ENCODE measurements at places on chromosomes 6 and 20.

DNA sequence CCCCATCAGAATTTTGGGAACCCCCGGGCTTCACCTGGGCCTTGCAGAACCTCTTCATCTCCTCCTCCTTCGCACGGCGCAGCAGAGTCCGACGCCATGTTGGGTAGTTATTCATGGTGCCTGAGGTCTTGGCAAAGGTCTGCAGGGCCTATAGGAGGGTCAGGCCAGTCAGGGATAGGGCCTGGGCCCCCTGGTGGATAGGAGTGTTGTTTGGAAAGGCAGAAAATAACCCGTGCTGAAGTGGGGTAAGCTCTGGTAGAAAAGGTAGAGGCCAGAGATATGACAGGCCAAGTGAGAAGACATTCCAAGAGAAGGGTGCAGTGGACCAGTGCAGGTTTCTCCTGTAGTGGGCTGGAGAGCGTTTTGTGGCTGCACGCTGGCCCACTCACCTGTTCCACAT is 4.9 kb downstream of the SMPD2 start:
- DNase-seq = no peak

GRCh38 chr6:149333266-149333620 is 15.7 kb downstream of the TAB2 start:
- DNase-seq = no peak

DNA sequence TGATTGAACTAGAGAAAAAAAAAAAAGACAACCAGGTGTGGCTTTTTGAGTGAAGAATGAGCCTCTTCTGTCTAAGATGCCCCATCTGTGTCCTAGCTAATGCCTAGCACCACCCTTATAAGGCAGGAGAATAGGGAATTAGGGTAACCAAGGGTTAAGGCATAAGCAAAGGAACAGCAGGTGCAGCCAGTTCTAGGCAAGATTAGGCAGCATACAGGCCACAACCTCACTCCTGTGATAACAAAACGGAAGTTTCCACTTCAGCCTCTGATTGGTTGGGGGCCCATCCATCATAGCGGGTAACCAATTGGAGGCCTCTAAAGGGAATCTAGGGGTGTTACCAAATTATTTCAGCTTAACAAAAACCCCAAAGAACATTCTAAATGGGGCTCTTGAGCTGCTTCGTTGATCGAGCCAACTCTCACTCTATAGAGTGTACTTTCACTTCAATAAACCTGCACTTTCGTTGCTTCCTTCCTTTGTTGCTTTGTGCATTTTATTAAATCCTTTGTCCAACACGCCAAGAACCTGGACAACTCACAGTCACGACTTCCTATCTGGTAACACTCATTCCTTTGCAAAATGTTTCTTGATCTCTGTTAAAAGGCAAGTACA is 61.9 kb upstream of the TAGAP start:
- DNase-seq = no peak

- DNase-seq = no peak
Observed at GRCh38 chr20:57581202-57582028, 20.5 kb downstream of the PCK1 start.

GRCh38 chr6:47573109-47573508 is 95.5 kb downstream of the CD2AP start:
- DNase-seq = no peak

DNA sequence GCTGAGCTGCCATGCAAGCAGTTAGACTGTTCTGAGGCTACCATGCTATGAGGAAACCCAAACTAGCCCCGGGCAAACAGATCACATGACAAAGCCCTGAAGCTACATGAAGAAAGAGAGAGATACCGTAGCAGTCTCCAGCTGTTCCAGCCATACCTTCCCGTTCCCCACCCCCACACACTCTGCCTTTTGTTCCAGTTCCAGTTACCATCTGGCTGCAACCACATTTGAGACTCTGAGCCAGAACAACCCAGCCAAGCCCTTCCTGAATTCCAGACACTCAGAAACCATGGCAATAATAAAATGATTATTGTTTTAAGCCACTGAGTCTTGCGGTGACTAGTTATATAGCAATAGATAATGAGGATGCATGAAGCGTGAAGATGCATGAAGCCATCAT is 28.3 kb downstream of the RIN2 start:
- DNase-seq = no peak

- DNase-seq = no peak
Observed at GRCh38 chr20:1870792-1871550, 24.2 kb upstream of the SIRPA start.

DNA sequence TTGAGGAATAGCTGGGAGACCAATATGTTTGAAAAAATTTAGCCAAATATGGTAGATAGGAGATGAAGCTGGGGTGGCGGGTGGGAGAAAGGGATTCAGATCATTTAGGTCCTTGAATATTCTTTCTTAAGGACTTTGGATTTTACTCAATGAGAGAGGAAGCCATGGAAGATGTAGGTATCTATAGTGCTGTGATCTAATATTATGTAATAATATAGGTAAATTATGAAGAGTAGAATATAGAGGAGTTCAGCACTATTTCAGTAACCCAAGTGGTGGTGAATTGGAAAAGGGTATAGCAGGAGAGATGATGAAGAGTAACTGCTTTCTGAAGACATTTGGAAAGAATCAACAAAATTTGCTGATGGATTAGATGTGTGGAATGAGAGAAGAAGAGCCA is 417.6 kb downstream of the UTRN start:
- DNase-seq = no peak

- DNase-seq = no peak
Observed at GRCh38 chr6:167306401-167306998, 15.4 kb downstream of the UNC93A start.

DNA sequence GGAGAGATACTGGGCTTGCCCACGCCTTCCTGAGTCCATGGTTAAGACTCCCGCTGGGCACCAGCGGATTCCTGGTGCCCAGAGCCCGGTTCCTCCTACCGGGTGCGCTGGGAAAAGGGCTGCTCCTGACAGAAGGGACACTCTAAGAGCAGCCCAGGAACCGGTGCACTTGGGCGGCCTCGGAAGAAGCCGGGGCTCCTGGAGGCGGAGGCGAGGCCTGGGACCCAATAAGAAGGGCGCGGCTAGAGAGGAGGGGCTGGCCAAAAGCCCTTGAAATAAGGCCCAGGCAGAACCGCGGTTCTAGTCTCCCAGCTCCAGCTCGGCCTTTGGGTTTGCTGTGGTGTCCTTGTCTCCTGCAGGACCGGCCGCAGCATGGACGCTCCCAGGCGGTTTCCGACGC is at the start of gene KHDC3L:
KHDC3L (plus strand) TSS at position 301 of the 400 bp plus-strand sequence; CDS start at position 373, 72 bp downstream.
- no peak for DNase-seq

GRCh38 chr6:112251171-112251875 is 3.0 kb downstream of the LAMA4 start:
- DNase-seq = no peak

GRCh38 chr6:49003348-49003747 is 459.7 kb downstream of the MMUT start:
- no peak for DNase-seq

GRCh38 chr6:111200350-111201243 is 113.3 kb downstream of the SLC16A10 start:
- no peak for DNase-seq

- no peak for DNase-seq
Observed at GRCh38 chr6:90893400-90893799, 306.5 kb upstream of the MAP3K7 start.

- no peak for DNase-seq
Observed at GRCh38 chr6:152978058-152978457, 4.8 kb downstream of the FBXO5 start.

DNA sequence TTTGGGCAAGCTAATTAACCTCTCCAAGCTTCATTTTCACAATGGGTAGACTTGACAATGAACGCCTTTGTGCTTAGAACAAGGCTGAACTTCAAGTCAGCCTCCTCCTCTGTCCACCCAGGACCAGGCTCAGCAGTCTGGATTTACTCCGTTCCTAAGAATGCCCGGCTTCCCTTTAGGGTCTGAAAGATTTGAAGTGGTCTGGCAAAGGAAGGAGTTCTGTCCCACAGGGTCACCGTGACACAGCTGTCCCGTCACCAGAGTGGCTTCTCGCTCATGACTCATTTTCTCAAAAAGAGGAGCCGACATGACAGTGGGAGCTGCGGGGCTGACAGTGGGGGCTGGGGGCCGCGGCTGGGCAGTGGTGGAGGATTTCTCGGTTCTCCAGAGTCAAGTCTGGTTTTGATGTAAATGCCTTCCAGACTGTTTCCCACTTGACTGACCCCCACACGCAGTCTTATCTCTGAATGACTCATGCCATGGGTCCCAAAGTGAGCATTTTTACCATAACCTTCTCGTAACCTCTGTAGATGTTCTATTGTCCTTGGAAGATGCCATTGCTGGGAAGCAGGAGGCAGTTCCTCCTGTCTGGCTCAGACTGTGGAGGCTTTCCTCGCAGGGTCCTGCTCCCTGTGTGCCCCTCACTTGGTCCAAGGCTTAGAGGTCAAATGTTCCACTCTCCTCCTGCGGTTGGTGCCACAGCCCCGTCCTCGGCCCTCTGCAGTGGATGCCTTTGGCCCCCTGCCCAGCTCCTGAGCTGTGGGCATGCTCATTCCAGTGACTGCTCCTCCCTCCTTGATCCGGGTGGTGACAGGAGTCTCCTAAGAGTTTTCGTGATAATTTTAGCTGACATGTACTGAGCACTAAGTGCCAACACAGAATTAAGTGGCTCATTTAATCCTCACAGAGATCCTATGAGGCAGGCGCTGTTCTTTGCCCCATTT is 253.1 kb downstream of the FNDC1 start:
- no peak for DNase-seq

DNA sequence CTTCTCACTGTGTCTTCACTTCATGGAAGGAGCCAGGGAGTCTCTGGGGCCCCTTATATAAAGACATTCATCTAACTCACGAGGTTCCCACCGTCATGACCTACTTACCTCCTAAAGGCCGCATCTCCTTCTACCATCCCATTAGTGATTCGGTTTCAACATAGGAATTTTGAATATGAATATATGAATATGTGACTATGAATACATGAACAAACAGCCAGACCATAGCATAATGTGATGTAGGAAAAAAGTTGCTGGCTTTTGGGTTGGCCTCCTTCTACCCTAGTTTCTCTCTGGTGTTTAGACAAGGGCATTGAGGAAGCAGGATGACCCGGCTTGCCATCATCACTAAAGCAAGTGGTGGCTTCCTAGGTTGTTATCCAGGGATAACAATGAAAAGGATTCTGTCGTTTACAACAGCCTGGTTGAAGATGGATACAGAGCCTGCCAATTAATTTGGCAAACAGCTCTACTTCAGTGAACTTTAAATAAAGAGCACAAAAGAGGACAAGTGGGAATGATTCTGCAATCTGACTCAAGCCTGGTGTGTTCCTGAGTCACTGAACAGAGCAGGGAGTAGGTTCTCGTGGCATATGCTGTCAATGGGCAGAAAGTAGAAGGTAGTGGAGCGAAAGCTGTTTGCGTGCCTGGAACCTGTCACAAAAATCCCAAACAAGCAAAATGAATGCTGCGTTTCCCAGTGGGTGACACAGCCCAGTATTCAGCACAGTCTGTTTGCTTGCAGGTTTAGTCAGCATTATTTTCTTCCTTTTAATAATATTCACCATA is 44.0 kb upstream of the DOK5 start:
- DNase-seq = no peak

DNA sequence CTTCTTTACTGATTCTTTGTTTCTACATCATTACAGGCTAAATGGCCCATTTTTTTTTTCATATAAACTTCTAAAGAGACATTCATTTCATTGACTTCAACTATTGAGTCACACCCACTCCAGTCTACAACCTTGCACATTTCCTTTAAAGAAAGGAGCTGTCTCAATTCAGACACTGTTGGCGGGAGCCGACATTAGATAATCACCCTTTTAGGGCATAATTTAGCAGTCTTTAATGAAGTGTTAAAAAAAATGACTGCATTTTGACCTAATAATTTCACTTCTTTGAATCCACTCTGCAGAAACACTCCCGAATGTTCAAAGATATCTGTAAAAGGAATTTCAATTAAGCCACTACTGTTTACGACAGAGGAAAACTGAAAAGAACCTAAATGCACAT is 1.5 kb downstream of the EPM2A start:
- DNase-seq = no peak

GRCh38 chr6:76984572-76984971 is 478.7 kb downstream of the HTR1B start:
- no peak for DNase-seq

DNA sequence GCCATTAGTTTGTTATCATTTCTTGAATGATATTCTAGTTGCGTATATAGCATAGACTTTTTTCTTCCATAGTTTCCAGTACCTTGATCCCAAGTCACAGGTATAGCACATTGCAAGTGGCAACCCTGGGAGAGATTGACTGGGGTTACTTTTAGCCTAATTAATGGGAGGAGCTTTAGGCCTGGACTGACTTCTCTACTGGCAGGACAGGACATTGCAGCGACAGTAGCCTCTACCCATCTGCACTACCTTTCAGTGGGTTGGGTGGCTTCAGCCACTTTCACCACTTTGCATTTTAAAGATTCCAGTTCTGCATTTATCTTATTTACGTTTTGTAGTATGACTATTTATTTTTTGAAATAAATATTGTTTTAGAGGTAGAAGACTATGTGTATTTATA is 320.3 kb downstream of the RIMS1 start:
- no peak for DNase-seq

DNA sequence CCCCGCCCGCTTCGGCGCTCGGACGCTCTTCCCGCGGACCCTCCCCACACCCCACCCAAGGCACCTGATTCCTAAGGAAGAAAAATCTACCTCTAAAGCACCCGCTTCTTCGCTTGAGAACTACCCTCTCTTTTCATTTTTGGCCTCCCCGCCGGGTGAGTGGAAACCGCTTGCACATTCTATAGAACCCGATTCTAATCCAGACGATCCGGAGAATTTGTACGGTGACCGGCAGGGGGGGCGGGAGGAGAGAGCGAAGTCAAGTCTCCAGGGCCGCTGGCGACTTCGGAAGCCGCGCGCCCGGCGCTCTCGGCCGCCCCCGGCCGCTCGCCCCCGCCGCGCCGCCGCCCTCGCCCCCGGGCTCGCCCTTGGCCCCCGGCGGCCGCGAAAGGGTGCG is at the start of gene RBM24:
RBM24 (plus strand) TSS at position 262 of the 397 bp plus-strand sequence. CDS start 221 bp downstream, outside the sequence.
- DNase-seq = peak; percentile 25

GRCh38 chr20:49713753-49714712 is at the start of gene B4GALT5:
Gene B4GALT5 (minus strand): TSS chr20:49713878. CDS start chr20:49713690, 188 bp downstream.
- DNase-seq = peak; percentile 86

GRCh38 chr6:14811775-14812428 is 434.0 kb upstream of the JARID2 start:
- no peak for DNase-seq

- peak; percentile 85 for DNase-seq
Observed at GRCh38 chr20:64079273-64080012, at the start of gene RGS19. Gene RGS19 (minus strand): TSS chr20:64079518. CDS start chr20:64076886, 2,632 bp downstream.

DNA sequence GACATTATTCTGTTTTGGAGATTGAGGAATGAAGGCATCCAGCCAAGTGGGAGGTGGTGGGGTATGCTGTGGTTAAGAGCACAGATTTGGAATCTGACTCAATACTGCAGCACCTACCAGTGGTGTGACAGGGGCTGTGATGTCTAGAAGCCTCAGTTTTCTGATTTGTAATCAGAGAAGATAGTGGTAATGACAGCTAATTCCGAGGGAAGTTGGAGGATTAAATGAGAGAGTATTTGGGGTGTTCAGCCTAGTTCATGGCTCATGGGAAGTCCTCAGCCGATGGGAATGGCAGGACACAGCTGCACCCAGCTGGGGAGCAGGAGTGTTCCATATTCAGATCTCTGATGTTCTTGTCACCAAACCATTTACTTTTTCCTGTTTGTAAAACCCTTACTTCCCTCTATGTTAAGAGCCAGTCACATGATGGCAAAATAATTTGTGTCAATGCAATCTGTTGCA is 9.3 kb downstream of the SLC9A8 start:
- no peak for DNase-seq

GRCh38 chr6:131949909-131950766 is 1.0 kb downstream of the CCN2 start:
- peak; percentile 58 for DNase-seq

Measured in NCI-H1930 (cell line).